Muscle of leg (tissue), 16 donors: ENCODE measurements at places on chromosomes 2 and 18. TPM values are rescaled to one million over a fixed set of nuclear protein-coding genes. Genes with fewer than 3 reads are reported as not detected.

NAPG gene
- polyA plus RNA-seq: 11.6 TPM

PRKCE gene
- polyA plus RNA-seq: 6.3 TPM

MC2R gene
- not detected for polyA plus RNA-seq

TCF23 gene
- 0.39 TPM for polyA plus RNA-seq

TMEFF2 gene
- polyA plus RNA-seq: 30.7 TPM

GALNT13 gene
- polyA plus RNA-seq: 1.5 TPM

CIB4 gene
- polyA plus RNA-seq: not detected

HK2 gene
- polyA plus RNA-seq: 6.2 TPM

UNC80 gene
- 0.88 TPM for polyA plus RNA-seq

PRKAG3 gene
- 22.6 TPM for polyA plus RNA-seq

RIT2 gene
- not detected for polyA plus RNA-seq

TUBA4B gene
- 0.17 TPM for polyA plus RNA-seq
